RCC 7860 (cell line): ENCODE measurements at places on chromosomes 3 and 15.

DNA sequence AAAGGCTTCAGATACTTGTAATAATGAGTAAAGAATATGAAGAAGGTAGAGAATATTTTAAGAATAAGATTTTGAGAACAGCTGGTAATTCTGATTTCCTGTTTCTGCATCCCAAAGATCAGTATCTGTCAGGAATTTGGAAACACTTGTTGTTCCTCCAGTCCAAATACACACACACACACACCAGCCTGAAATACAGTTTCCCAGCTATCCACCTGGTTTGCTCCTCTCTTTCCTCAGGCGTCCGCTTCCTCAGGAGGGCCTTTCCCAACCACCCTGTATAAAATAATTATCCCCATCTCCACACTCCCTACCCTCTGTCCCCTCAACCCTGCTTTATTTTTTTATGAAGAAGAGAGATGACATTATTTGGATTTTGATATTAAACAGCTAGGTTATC, 2.0 kb upstream of the FSIP1 start:
- DNase-seq: no peak

DNA sequence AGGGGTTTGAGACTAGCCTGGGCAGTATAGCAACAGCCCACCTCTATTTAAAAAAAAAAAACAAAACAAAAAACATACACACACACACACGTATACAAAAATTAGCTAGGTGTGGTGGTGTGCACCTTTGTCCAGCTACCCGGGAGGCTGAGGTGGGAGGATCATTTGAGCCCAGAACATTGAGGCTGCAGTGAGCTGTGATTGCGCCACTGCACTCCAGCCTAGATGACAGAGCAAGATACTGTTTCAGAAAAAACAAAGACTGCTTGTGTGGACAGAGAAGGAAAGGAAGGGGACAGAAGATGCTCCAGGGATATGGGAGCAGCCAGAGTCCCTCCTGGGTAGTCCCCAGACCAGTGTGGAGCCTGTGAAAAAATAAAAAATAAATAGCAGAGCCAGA, 12.9 kb downstream of the TYRO3 start:
- DNase-seq: no peak

- DNase-seq: peak; percentile 9
Measured at GRCh38 chr3:41026394-41027177, 172.7 kb upstream of the CTNNB1 start.

- DNase-seq: no peak
Measured at GRCh38 chr15:66193066-66193465, 60.5 kb downstream of the MEGF11 start.

DNA sequence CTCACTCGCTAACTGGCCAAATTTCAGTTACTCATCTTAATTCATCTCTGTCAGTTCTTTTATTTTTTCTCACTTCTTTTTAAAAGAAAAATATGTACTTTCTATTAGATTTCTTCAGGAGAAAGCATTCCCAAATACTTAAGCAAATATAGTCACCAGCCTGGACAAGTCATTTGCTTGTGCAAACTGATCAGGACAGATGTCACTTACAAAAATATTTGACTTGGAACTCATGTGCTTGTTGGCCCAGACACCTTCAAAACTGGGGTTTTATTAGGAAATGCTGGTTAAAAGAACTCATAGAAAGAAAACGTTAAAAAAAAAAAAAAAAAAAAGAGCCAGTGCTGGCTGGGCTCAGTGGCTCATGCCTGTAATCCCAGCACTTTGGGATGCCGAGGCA, 31.3 kb upstream of the FOXP1 start:
- DNase-seq: no peak

GRCh38 chr3:12744326-12744725, 14.7 kb downstream of the TMEM40 start:
- DNase-seq: no peak

- DNase-seq: no peak
Measured at GRCh38 chr3:33128706-33129105, 14.9 kb downstream of the CRTAP start.

- no peak for DNase-seq
Measured at GRCh38 chr3:127263037-127263436, 24.8 kb downstream of the PRR20G start.

DNA sequence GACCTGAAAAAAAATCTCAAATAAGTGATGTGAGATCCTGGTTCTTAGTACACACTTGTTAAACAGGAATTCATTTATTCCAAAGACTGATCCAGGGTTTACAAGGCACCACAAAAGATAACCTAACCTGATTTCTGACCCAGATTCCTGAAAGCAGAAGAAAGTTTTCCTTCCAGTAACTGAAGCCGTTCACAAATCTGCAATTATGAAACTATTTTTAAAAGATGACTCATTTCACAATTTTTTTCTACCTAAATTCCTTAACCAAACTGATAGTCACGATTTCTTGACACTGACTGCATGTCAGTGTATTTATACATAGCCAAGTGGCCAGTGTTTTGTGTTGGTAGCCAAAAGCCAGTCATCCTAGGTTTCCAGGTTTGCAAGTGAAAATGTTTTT, 17.1 kb downstream of the SLC9A9 start:
- peak; percentile 59 for DNase-seq

- no peak for DNase-seq
Measured at GRCh38 chr3:32646761-32647160, 38.2 kb upstream of the CNOT10 start.

GRCh38 chr15:56425976-56426375, 39.0 kb downstream of the MNS1 start:
- DNase-seq: no peak

- DNase-seq: no peak
Measured at GRCh38 chr3:4711680-4711992, 218.5 kb downstream of the ITPR1 start.

GRCh38 chr15:70244978-70245542, 147.3 kb upstream of the TLE3 start:
- DNase-seq: no peak

GRCh38 chr3:97871186-97871585, 49.4 kb downstream of the CRYBG3 start:
- no peak for DNase-seq

DNA sequence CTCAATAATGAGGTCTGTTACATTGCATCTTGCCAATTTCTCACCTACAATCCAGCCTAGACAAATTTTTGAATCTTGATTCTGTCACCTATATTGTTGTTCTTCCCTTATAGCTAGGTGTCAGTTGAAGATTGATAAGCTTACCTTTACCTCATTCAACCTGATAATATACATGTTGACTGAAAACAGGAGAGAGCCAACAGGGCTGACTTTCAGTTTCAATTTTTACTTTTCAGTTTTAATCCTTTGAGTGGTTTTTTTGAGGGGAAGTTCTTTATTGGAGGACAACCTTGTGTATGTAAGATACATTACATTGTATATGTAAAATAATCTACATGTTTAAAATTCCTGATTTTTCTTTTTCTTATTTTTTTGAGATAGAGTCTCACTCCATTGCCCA, 5.8 kb downstream of the ATP13A5 start:
- DNase-seq: no peak
